Large intestine (tissue), 12 donors: ENCODE measurements at places on chromosomes 6 and 20.

GRCh38 chr6:142567461-142567860 is 265.7 kb downstream of the ADGRG6 start:
- H3K36me3 ChIP-seq, result no peaks in the 10 kb centered on the region
- no peak for DNase-seq
- H3K4me3 ChIP-seq, result no peak overlapping the region

DNA sequence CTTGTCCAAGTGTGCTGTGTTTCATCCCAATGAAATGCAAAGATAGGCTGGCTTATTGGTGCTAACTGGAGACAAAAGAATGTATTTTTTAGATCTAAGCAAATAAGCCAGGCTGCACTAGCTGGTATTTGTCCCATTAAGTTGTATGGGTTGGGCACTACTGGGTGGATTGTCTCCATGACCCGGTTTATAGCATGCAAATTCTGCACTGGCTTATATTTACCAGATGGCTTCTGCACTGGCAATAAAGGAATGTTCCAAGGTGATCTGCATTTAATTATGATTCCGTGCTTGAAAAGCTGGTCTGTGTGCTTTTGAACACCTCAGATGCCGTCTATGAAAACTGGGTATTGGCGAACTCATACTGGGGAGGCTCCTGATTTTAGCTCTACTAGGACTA is 61.4 kb upstream of the MOCS1 start:
- no peaks in the 10 kb centered on the region for H3K4me1 ChIP-seq
- DNase-seq, result no peak
- no peak overlapping the region for H3K27ac ChIP-seq
- H3K36me3 ChIP-seq, result no peaks in the 10 kb centered on the region
- no peak overlapping the region for H3K4me3 ChIP-seq

- H3K4me3 ChIP-seq, result peak overlapping the region; percentile 41
- H3K4me1 ChIP-seq, result peaks cover 4% of the 10 kb centered on the region
- no peak for DNase-seq
Measured at GRCh38 chr20:8132484-8133309, 631 bp downstream of the PLCB1 start.

DNA sequence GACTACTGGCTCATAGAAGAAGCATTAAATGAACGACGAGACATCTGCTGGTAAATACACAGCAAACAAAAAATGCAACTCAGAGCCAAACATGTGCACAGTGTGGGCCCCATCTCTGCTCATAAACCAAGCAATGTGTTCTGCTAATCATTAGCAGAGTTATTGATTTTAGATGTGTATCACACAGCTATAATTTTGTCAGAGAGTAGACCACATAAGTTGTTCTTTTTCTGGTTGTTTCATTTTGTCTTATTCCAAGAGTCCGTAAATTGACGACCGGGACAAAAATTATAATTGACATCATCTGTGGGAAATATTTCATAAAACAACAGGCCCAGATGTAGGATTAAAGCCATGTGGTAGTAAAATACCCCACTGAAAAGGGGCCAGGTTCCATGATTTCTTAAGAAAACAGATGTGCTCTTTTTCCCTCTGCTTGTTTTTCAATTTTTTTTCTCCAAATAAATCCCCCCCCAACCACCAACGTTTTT is 423.6 kb downstream of the HAO1 start:
- H3K4me3 ChIP-seq, result no peak overlapping the region
- no peaks in the 10 kb centered on the region for H3K27me3 ChIP-seq
- no peak overlapping the region for H3K27ac ChIP-seq
- DNase-seq, result no peak

GRCh38 chr6:165605901-165606739 is 56.9 kb downstream of the PDE10A start:
- DNase-seq, result peak; percentile 24
- no peak overlapping the region for H3K4me3 ChIP-seq
- H3K27ac ChIP-seq, result no peak overlapping the region
- no peaks in the 10 kb centered on the region for H3K4me1 ChIP-seq
- H3K27me3 ChIP-seq, result no peaks in the 10 kb centered on the region

DNA sequence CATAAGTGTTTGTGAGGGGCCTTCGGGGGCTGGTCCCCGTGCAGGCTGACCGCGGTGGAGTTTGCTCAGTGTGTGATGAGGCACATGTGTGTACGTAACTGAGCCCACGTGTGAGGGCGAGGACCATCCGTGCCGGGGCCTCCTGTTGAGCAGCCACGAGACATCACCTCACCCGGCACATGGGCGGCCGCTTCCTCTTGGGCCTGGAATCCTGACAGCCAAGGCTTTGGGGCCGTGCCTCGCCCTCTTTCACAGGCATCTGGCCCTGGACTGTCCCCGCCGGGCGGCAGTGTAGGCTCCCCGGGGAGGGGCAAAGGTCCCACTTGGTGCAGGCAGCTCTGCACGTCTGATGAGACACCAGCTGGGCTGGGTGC is 202.3 kb downstream of the DLL1 start:
- no peak for DNase-seq
- H3K27me3 ChIP-seq, result no peaks in the 10 kb centered on the region
- H3K27ac ChIP-seq, result no peak overlapping the region
